T47D (cell line): ENCODE measurements at places on chromosomes 2 and 18.

GRCh38 chr2:74882299-74882687 is 48.4 kb downstream of the HK2 start:
- DNase-seq = no peak

GRCh38 chr2:138267161-138267901 is 234.2 kb upstream of the SPOPL start:
- DNase-seq = no peak

- DNase-seq = no peak
Measured at GRCh38 chr2:240469239-240469636, 33.8 kb downstream of the GPC1 start.

DNA sequence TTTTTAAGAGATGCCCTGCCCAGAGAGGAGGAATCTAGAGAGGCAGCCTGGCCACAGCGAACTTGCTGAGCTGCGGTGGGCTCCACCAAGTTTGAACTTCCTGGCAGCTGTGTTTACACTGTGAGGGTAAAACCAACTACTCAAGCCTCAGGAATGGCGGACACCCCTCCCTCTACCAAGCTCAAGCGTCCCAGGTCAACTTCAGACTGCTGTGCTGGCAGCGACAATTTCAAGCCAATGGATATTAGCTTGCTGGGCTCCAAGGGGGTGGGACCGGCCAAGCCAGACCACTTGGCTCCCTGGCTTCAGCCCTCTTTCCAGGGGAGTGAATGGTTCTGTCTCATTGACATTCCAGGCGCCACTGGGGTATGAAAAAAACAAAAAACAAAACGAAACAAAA is 289.4 kb downstream of the KCNS3 start:
- DNase-seq = no peak

DNA sequence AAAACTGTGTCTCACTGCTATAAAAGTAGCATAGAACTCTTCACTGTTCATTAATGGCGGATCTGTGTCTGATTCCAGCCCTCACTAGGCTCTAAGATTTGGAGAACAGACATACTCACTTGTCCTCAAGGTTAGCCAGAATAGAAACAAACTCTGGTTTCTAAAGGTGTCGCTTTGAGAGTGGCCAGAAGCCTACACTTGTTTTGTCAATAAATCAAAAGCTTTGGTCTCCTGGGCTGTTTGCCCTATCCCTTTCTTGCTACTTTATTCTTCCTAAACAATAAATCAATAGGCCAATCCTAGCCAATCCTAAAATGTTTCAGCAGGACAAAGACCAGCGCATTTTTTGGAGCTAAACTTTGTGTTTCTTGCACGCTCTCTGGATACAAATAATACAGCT is 1064.6 kb upstream of the CHAC2 start:
- DNase-seq = no peak
